ENCODE measurements at places on chromosomes 11 and 22.

DNA sequence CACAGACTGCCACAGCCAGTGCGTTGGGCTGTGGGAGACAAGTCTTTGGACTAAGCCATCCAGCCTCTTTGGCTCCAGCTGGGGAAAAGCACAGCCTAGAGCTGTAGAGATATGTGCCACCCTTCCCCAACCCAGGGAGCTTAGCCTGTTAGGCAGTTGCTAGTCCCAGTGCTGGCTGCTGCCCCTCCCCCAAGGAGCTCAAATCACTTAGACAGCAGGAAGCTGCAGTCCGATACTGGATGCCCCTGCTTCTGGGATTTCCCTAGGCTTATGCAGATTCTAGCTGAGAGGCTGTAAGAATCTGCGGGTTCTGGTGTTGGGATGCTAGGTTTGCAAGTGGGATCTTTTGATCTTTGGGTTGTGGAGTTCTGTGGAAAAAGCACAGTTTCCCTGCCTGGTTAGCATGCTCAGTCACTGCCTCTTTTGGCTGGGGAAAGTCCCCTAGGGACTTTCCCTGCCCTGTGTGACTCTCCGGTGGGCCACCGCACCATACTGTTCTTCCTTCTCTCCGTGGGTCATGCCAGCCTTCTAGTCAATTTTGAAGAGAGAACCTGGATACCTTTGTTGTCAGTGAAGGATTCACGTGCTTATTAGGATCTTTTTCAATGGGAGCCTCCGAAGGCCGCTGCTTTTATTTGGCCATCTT lies 792.0 kb downstream of the KCNA4 start:
- no peak for DNase-seq

GRCh38 chr22:29491012-29491411 lies 11.0 kb downstream of the NEFH start:
- no peak for DNase-seq

GRCh38 chr11:104895634-104896033 lies 2.6 kb downstream of the CASP12 start:
- DNase-seq, result no peak

GRCh38 chr11:3994030-3994640 lies 100.5 kb upstream of the RRM1 start:
- DNase-seq, result no peak

- DNase-seq, result no peak
These were observed 74.4 kb downstream of the SLC36A4 start for GRCh38 chr11:93123351-93123898.

GRCh38 chr11:35750981-35751663 lies 88.5 kb downstream of the TRIM44 start:
- no peak for DNase-seq
